GM19239 (cell line): ENCODE measurements at places on chromosomes 11 and 22.
A peak's percentile ranks its signal among the peaks of the same experiment; 100 is the strongest.

- DNase-seq: no peak
Observed at GRCh38 chr11:96091476-96091875, 167.6 kb upstream of the MTMR2 start.

GRCh38 chr22:37491559-37492427 is 5.6 kb upstream of the MFNG start:
- DNase-seq: no peak

GRCh38 chr11:18243783-18244362 is 4.6 kb downstream of the SAA2 start:
- no peak for DNase-seq

- no peak for DNase-seq
Observed at GRCh38 chr22:37545703-37546436, 14.4 kb upstream of the CDC42EP1 start.

GRCh38 chr11:119619665-119620064 is 109.3 kb downstream of the NECTIN1 start:
- no peak for DNase-seq

DNA sequence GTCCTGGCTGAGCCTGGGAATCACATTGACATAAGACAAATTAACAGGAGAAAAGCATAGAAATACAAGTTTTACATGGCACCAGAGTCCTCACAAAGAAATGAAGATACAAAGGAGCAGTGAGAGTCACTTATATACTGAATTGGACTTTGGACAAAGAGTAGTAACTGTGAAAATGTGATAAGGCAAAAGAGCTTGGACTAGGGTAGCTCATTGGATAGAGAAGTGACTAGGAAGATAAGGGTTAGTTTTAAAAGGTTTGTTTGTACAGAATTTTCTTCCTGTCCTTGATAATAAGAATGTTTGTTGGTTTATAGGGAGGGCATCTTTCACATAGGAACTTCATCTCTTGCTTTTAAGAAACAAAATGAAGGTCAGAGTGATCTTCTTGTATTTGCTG is 17.9 kb upstream of the NUCB2 start:
- no peak for DNase-seq

DNA sequence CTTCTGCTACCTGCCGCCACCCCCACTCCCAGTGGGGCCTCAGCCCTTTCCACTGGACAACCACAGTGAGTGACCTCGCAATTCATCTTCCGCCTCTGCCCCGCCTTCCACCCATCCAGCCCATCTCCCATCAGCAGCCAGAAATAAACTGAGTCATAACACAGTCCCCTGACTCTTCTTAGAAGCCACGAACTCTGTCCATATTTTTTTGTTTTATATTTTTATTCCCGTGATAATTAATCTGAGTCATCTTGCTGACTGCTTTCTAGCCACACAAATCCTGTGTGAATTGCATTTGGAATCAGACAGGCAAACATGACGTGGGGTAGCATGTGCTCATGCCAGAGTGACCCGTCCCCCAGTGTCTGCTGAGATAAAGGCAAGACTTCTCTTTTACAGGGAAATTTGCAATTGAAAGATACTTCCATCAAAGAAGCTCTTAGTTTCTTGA is 7.0 kb downstream of the FADD start:
- no peak for DNase-seq

DNA sequence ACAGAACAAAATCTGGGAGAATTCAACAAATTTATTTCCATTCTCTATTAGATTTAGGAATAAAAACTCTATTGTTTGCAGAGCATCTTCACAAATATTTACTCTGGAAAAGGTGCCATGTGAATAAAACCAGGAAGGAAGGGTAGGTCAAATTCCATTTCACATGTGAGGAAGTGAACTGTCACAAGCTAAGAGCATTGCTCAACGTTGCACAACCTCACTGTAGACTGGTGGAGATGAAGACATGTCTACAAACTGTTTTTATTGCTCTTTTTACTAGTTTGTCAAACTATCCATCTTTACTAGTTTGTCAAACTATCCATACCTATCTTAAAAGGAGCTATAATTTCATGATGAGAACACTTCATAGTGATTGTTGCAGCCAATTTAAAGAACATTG is 236.4 kb downstream of the CNTN5 start:
- no peak for DNase-seq

DNA sequence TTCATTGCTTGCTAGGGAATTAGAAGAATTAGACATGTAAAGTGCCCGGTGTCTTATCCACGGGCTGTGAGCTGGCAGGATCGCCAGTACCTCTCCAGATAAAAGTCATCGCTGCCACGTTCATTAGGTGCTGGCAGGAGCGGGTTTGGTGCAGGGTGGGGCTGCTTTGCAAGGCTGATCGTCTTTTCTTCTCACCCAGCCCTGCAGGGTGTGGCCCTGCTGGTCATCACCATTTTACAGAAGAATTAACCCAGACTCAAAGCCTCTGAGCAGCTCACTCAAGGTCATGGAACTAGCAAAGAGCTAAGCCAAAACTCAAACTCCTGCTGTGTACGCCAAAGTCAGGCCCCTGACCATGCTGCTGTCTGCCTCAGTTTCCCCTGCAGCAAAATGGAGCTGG is 6.1 kb upstream of the FGF4 start:
- no peak for DNase-seq

DNA sequence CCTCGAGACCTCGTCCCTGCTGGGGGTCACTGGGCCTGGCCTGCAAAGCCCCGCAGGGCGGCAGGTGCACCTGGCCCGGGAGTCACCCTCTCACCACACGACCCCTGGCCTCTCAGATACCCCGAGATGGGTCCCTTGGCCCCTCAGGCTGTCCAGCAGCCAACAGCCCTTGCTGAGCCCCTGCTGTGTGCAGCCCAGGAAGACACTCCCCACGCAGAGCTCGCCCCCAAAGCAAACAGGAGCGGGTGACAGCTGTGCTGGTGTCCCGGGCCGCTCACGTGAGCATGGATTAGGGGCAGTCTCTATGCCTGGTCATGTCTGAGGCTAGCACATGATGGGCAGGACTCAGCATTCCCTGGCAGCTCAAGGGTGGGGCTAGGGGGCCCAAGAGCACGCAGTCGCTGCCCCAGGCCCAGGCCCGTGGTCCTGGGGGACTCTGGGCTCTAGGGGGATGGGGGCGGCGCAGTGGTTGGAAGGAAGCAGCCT is 31.3 kb downstream of the WNT7B start:
- no peak for DNase-seq

GRCh38 chr11:69392104-69392653 is 89.3 kb upstream of the LINC01488 start:
- no peak for DNase-seq

GRCh38 chr11:22389526-22390282 is 51.5 kb downstream of the SLC17A6 start:
- DNase-seq: no peak

DNA sequence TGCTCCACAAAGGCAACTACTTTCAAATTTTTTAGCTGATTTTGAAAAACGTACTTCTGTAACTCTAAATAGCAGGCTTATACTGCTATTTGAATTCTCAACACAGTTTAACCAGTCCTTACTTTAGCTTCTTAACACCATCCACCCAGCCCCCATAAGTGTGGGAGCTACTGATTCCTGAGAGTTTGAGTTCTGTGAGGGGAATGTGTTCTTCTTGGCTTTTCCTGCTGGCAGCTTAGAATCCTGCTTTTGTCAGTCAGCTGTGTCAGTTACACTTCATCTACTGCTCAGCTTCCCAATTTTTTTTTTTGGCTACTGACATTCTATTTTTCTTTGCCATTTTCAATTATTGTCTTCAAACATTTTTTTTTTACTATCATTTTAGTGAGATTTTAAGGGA is 440.4 kb downstream of the INSC start:
- DNase-seq: no peak

DNA sequence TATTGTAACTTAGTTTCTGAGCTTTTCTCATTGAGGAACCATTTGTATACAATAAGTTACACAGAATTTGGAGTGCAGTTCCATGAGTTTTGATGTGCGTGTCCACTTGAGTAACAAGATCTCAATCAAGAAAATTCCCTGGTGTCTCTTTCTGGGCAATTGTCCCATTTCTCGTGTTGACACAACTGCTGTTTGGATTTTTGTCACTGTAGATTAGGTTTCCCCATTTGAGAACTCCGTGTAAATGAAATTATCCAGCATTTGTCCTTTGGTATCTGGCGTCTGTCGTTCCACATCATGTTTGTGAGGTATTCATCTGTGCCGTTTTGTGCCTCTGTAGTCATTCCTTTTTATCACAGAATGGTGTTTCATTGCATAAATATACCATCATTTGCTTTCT is 547.0 kb downstream of the TBC1D22A start:
- DNase-seq: no peak

GRCh38 chr22:22520667-22521602 is 865 bp upstream of the ZNF280A start:
- no peak for DNase-seq

DNA sequence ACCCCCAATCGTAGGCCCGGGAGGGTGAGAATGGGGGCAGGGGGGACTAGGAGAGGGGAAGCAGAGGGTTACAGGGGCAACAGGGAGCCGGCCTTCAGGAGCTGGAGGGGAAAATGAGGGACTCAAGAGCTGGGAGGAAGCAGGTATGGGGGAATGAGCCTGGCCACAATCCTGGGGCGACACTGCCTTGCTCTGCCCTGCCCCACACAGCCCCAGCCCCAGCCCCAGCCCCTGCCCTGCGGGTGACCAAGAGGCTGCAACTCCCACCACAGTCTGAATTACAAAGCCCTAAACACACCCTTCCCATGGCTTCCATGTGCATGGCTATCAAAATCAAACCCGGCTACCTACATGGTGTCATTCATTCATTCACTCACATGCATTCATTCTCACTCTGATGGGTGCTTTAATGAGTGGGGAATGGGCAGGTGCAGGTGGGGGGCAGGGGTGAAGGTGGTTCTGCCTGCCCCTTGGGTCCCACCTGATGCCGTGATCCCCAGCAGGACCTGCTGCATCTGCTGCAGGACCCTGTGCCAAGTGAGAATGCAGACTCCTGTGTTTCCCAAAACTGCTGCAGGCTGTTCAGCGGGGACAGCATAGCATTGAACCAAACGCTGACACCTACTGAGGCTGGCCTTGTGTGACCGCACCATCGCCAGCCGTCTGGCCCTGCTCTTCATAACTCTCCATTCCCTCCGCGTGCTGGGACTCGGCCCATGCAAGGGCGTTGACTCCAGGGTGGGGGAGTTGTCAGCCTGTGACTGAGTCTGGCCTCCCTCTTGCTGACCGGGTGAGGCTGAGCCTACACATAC is 9.5 kb upstream of the LINC01488 start:
- no peak for DNase-seq

DNA sequence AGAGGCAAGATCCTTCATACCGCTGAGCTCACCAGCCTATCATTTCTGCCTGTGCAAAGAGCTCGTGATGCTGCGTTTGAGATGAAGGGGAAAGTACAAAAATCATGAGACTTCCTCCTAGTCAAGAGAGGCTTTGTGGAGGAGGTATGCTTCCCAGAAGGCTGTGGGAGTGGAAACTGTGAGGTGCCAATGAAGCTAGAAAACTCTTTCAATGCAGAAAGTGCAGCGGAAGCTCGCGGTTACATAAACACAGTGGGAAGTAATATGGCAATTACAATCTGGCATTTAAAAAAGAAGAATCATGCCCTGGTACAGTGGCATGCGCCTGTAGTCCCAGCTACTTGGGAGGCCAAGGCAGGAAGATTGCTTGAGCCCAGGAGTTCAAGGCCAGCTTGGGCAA is 134.8 kb downstream of the EHF start:
- no peak for DNase-seq

DNA sequence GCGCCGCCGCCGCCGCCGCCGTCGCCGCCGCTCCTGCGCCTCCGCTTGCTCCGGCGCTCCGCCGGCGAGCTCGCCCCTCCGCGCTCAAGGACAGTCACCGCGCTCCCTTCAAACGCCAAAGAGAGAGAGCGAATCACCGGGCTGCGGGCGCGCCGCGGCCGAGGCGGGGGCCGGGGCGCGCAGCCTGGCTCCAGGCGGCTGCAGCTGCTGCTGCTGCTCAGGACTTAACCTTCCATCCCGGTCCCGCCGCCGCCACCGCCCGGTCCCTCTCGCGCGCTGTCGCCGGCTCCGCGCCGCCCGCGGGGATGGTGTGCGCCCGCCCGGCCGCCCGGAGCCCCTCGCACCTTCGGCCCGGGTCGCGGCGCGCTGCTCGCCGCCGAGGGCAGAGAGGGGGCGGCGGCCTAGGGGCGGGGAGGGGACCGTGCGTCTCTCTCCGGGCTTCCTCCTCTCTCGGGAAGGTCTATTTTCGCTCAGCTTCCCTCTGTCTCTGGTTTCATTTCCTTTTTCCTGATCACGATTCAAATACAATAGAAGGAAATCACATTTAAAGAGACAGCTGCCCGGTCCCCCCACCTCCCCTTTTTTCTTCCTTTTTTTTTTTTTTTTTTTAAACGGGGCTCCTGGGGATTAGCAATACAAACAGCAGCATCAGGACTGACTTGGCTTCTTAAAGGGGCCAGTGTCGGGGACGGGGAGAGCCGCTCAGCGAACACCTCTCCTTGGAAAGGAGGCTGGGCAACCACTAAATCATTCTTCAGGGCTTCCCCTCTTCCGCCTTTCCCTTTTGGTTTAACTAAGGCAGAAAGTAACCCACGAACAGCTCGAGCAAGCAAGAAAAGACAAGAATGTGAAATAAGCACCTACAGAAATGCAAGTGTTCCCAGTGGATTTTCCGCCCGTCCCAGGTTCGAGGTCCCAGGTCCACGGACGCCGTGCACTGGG is 22.1 kb downstream of the LMO2 start:
- DNase-seq: peak; percentile 57

- no peak for DNase-seq
Observed at GRCh38 chr11:83374311-83374710, 88.1 kb upstream of the CCDC90B start.

DNA sequence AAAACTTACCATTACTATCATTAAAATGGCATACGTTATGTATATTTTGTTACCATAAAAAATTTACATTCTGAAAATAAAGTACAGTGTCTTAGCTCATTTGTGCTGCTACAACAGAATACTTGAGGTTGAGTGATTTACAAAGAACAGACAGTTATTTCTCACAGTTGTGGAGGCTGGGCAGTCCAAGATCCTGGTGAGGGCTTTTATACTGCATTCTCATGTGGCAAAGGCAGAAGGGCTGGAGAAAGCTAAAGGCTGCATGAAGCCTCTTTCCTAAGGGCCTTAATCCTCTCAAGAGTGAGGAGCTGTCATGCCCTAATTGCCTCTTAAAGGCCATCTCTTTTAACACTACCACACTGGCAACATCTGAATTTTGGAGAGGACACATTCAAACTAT is 13.3 kb downstream of the GGTLC2 start:
- no peak for DNase-seq

GRCh38 chr11:126383339-126384335 is 28.2 kb downstream of the ST3GAL4 start:
- no peak for DNase-seq

DNA sequence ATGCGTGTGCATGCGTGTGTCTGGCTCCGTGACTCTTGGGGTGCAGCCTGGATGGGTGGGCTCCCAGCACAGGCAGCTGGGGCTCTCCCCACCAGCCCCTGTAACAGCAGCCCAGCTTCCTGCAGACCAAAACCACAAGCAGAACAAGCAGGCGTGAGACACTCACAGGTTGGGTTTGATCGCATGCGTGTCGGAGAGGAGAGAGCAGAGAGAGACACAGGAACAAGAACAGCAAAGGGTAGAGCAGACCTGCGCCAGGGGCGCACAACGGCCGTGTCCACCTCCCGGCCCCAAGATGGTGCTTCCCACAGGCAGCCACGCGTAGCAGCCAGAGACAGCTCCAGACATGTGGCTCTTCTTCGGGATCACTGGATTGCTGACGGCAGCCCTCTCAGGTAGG is at the start of gene CD6:
TSS of gene CD6 (plus strand) at position 161 of the 400 bp plus-strand sequence. CDS start at position 347, 186 bp downstream.
- DNase-seq: no peak
